ENCODE measurements at places on chromosomes 5 and 9.

- DNase-seq: no peak
Measured at GRCh38 chr5:135526924-135527323, 8.8 kb downstream of the NEUROG1 start.

DNA sequence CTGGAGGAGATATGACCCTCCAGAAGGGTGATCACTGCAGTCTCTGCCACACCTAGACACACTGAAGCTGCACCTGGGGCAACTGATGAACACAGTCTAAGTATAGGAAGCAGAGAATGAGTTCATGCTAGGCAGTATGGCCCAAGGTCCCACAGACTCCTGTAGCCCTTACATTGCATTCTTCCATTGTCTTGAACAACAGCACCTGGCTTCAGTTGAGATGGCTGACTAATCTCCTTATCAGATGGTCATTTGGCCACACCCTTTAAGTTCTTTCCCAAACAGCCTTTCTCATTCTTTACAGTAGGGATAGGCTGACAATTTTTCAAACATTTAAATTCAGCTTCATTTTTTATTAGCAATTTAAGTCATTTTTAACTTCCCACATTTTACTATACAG is 23.1 kb downstream of the CENPK start:
- no peak for DNase-seq

- DNase-seq: no peak
Measured at GRCh38 chr5:142842994-142843905, 73.1 kb downstream of the ARHGAP26 start.

DNA sequence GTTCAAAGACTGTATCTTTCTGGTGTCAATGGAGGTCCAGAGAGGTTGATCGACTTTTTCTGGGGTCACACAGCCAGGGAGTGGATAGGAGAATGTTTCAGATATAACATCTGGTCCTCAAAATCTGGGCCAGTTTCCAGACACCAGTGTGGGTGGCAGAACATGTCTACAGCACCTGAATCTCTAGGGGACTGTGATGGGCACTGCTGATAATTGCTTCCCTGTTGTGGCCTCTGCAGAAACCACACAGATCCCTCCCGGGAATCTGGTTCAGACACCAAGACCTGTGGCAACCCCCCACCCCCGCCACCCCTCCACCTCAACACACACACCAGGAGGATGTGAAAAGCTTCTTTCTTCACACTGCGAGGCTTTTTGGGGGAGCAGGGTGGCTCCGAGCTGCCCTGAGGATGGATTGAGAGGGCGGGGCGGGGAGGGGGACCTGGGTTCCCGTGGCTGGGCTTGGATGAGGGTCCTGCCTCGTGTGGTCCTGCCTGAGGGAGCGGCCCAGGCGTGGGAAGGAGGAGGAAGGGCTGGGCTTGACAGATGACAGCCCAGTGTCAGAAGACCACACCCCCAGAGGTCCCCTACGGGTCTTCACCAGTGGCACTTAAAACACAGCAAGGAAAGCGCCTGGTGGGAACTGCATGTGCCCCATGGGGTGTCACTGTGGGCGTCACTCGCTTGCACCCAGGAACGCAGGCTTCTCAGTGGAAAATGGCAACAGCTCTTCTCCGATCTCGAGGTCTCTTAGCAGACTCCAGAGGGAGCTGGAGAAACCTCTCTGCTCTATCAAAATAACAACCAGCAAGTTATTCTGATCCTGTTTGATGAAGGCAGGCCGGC is 55.2 kb downstream of the TRIP13 start:
- no peak for DNase-seq

DNA sequence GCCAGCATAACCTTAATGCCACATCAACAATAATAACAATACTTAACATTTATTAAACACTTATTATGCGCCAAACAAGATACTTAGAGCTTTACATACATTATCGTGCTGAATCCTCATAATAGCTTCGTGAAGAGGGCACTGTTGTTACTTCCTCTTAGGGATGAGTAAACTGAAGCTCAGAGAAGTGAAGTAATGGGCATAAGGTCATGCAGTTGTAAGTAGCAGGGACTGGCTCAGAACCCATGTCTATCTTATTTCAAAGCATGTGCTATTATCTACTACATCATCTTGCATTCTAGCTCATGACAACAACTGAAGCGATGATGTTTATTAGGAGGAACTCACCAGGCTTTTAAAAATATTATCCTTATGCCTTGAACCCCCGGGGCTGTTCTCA is 34.9 kb upstream of the PPP3R2 start:
- DNase-seq: no peak
